Fibroblast of skin of scalp (primary cell): ENCODE measurements at places on chromosomes 12 and 14.

- DNase-seq, result peak; percentile 2
These were observed 85.4 kb downstream of the HECTD1 start for GRCh38 chr14:31122098-31122611.

DNA sequence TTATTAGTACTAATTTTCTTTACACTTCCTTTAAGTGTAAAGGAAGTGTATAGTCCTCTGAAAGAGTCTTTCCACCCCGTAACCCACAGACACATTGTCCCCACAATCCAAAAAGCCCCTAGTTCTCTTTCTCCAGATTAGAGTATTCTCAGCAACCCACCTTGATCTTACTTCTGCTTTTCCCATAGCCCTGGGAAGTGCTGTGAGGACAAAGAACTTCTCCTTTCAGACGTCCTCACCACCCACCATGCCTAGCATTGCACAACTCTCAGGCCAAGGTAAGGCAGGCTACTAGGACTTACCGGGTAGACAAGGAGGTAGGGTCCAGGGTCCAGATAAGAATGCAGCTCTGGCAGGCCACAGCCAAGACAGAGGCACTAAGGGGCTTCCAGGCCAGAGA lies 7.4 kb downstream of the AAAS start:
- DNase-seq, result no peak

GRCh38 chr12:75782069-75782581 lies 249.5 kb downstream of the PHLDA1 start:
- no peak for DNase-seq

DNA sequence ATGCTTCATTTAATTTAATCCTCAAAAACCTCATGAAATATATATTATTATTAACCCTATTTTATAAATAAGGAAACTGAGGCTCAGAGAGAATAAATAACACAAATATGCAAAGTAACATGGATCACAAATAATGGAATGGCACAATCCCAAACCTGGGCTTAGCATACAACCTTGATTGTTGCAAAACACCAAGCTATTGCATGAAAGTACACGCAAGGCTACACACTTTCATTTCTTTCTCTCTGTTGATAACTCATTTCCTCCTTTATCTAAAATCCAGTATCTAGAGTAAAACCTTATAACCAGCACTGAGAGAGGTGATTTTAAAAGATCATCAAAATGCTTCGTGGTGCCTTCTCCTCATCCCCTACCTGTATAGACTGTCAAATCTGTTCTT lies 2.8 kb upstream of the DAAM1 start:
- no peak for DNase-seq

DNA sequence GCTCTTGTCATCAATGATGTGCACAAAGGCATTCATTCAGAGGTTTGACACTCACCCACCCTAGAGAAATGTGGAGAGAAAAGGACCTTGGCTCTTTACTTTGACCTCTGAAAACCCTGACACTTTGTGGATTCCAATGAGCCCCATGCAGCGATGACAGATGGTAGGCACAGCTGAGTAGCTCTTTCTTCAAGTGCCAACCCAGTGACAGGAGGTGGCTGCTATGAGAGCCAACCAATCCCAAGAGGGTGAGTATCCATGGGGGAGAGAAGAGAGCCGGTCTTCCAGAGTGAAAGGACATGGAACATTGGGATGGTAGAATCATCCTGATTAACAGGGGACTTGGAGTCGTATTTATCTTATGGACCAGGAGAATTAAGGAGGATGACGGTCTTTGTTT lies 17.8 kb downstream of the SLC8A3 start:
- DNase-seq, result no peak

DNA sequence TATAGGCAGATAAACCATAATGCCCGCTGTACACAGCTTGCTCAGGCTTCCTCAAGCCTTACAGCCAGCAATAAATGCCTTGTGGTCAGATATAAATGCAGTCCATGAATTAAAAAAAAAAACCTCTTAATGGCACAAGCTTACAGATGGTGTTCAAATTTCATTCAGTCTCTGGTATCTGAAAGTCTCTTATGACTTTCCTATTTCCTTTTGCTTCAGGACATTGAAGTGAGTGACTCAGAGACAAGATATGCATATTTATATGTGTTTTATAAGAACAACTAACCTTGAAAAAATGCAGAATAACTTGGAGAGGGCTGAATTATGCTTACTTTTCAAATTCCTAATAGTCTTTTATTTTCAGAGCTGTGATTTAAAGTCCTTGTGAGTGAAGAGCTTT lies 426.9 kb upstream of the MIS18BP1 start:
- DNase-seq, result peak; percentile 93

DNA sequence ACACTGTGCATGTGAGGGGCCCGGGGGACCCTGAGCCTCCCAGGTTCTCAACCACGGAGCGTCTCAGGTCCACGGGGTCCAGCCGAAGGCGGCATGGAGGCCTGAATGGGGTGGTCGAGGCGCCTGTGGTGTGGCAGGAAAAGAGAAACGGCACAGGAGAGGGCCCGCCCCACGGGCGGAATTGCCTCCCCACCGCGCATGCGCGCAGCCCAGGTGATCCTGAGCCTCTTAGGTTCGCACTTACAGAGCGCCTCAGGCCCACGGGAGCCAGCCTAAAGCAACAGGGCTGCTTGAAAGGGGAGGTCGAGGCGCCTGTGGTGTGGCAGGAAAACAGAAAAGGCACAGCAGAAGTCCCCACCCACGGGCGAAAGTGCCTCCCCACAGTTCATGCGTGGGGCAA lies 311.0 kb downstream of the ALG10 start:
- no peak for DNase-seq

GRCh38 chr12:107442326-107442987 lies 243.1 kb upstream of the PWP1 start:
- DNase-seq, result peak; percentile 20

DNA sequence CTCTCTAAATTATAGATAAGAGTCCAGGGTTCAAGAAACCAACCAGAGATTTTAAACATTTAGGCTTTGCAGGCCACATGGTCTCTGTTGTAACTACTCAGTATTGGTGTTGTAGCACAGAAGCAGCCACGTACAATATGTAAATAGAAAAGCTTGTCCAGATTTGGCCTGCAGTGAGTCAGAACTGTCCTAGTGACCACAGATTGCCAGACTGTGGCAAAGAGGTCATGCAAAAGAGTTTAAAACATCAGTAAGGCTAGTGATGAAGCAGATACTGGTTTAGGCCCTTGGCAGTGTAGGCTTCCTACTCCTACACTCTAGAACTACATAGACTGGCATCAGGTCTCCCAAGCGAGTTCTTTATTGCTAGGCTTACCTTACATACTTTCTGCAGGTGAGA lies 117.6 kb upstream of the GARIN6 start:
- no peak for DNase-seq

DNA sequence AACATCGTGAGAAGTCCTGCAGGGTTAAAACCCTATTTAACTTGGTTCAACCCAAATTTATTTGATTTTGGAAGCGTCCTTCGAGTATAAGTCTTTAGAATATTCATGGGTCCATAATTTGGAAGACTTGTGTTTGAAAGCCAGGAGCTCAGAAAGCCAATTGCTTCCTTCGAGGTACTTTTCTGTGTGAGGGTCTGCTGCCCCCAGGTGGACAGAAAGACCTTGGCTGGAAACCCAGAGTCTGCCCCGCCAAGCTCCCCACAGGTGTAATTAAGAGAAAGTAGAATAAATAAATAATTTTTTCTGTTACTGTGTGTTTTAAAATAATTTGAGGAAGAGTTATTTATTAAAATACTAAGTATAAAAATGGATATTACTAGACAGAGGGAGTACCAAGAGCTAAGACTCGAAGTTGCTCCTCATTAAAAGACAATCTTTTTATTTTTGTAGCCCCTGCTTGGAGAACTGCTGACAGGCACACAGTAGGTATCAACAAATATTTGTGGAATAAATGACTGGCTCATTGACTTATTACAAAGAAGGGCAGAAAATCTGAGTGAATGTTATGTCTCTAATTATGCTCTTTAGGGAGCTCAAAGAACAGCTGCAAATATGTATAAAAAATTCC lies 105.8 kb downstream of the PAH start:
- peak; percentile 18 for DNase-seq

DNA sequence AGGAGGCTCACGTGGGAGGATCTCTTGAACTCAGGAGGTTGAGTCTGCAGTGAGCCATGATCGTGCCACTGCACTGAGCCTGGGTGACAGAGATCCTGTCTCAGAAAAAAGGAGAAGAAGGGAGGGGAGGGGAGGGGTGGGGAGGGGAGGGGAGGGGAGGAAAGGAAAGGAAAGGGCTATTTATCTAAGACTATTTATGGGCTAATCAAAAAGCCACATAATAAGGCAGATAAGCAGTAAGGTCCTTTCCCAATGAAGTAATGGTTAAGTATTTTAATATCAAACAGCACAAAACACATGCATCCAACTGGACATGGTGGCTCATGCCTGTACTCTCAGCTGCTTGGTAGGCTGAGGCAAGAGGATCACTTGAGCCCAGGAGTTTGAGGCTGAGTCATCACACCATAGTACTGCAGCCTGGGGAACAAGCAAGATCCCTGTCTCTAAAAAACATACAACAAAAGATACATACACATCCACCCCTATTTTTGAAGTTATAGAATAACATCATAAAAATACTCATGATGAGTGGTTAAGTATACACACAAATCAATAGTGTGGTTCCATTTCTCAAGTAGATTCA lies 9.7 kb downstream of the PAWR start:
- peak; percentile 51 for DNase-seq

GRCh38 chr12:78149459-78149858 lies 318.8 kb downstream of the NAV3 start:
- no peak for DNase-seq

DNA sequence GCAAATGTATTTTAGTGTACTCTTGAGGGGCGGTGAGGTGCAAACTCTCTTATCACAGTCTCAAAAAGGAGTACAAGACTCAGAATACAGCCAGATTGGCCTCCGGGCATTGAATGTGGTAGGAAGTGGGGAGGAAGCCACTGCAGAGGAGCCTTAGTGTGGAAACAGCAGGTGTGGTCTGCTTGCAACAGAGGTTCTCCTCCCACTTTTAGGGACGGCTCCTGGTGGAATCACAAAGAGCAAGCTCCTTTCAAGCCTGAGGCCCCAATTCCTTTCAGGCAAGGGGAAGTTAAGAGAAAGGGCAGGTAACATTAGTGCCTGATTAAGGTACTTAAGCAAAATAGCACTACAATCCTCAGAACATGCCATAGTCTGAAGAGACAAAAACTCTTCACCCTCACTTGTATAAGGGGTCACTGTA lies 23.7 kb upstream of the SLC2A3 start:
- DNase-seq, result no peak

- DNase-seq, result peak; percentile 16
These were observed 29.8 kb downstream of the CFL2 start for GRCh38 chr14:34684578-34684977.

GRCh38 chr12:105946493-105946901 lies 192.3 kb downstream of the NUAK1 start:
- DNase-seq, result no peak

DNA sequence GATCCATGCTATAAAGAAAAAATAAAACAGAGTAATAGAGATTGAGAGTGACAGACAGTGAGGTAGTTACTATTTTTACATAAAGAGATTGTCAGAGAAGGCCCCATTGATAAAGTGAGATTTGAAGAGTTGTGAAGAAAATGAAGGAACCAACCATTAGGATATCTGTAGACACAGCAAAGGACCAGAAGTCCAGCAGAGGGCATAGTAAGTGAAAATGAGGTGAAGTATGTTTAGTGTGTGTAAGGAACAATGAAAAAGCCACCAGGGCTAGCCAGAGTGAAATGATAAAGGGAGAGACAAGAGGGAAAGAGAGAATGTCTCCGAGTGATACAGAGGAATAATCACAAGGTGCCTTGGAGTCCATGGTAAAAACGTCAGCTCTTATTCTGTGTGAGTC lies 411.0 kb downstream of the NELL2 start:
- no peak for DNase-seq

DNA sequence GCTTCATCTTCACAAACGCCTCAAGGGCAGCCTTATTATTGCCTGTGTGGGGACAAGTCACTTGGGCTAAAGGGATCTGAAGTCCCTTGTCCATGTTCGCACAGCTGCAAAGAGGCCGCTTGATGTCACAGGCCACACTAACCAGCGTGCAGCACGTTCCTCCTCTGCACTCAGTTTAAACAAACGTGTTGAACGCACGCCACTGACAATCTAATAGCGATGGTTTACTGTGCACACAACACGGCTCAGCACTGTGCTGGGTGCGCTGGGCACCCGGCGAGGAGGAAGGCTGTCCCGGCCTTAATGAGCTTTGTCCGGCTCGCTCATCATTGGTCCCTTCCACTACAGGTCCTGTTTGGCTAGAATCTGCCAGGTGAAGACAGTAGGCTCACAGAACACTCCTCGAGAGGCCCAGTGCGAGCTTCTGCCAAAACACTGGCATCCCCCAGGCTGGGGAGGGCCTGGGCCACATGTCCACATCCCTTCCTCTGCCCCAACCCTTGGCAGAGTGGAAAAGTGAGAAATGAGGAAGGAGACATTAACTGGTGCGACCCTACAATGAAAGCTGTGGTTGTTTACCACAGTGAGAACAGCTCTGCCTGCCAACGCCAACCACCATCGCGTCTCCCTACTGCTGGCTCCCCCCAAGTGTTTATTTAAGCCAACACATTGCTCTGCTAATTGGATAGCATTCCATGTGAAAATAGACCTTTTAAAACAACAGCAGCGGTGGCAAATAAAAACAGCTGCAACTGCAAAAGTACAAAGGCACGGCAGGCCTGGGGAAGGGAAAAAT lies 113.2 kb downstream of the RBM19 start:
- DNase-seq, result no peak

GRCh38 chr14:48974994-48975393 lies 611.2 kb downstream of the RPS29 start:
- no peak for DNase-seq

GRCh38 chr12:4909734-4910501 lies at the start of gene KCNA1:
TSS of gene KCNA1 (plus strand) at chr12:4909905. CDS start at chr12:4911379, 1,474 bp downstream.
- peak; percentile 66 for DNase-seq

GRCh38 chr14:34355584-34356263 lies 106.3 kb downstream of the SPTSSA start:
- DNase-seq, result peak; percentile 24

GRCh38 chr12:91009319-91009950 lies 4.7 kb upstream of the EPYC start:
- no peak for DNase-seq
